ENCODE measurements at places on chromosomes 2 and 18.

DNA sequence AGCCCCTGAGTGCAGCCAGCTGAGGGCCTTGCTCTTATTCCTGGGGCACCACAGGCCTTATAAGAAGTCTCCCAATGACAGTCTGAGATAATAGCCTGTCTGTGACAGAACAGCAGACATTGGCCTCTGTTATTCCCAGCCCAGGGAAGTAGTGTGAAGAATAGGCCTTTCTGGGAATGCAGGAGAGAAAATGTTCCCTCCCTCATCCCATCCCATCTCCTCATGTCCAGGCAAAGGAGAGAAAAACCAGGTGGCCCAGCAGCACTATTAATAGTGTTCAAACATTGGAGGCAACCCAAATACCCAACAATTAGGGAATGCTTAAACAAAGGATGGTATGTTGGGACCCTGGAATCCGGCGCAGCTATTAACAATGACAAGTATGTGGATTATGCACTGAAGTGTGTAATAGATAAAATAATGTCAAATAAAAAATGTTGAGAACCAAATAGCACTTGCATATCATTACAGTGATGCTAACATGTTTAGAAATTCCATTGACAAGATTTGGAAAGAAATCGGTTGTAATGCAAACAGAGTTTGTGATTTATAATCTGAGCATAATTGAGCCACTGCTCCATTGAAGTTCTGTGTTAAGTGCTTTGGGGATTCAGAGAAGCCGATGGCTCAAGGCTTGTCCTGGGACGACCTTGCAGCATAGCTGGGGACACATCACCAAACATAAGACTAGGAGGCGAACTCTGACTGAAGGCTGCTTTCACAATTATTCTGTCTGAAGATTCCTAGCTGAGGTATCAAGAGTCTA is 69.3 kb downstream of the LBH start:
- DNase-seq, result no peak

DNA sequence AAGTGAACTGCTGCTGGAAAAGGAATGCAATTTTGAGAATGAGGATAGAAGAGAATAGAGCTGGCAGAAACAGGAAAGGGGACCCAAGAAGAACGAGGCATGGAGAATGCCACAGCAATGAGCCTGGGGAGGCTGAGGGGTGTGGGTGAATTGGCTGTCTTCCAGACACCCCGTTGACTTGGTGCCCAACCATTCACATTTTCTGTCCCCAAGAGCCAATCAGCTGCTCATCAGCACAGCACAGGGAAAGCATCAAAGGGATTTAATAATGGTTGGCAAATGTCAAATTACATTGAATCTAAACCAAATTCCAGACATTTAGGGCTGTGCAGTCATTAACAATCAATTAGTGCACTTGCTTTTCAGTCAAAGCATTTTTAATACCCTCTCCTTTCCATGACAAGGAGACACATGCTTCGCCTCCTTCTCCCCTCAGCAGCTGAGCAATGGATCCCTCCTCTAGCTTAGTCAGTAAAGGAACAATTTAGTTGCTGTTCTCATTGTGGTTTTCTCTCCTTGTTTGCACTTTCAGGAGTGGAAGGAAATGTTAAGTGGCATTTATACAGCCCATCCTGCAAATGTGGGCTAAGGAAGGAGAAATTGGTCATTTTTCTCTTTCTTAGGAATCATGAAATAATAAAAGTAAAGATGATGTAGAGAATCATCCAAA is 98.8 kb downstream of the KLF7 start:
- no peak for DNase-seq

DNA sequence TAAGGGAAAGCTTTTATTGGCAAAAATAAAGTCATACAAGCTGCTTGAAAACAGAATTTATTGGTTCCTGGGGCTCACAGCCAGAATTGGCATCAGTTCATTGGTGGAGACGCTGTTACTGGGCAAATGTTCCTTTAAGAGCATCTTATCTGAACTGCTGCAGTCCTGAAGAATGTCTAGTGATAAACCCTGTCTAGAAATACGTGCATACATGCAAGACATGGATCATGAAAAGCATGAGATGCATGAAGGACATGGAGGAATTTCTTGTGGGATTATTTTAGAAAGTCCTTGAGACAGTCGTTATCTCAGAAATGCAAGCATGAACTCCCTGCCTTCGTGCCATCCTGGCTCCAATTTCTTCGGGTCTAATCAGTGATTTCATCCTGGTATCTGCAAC is 32.5 kb upstream of the FHOD3 start:
- DNase-seq, result no peak

- DNase-seq, result no peak
Observed at GRCh38 chr18:79789901-79790890, 7.5 kb upstream of the KCNG2 start.

DNA sequence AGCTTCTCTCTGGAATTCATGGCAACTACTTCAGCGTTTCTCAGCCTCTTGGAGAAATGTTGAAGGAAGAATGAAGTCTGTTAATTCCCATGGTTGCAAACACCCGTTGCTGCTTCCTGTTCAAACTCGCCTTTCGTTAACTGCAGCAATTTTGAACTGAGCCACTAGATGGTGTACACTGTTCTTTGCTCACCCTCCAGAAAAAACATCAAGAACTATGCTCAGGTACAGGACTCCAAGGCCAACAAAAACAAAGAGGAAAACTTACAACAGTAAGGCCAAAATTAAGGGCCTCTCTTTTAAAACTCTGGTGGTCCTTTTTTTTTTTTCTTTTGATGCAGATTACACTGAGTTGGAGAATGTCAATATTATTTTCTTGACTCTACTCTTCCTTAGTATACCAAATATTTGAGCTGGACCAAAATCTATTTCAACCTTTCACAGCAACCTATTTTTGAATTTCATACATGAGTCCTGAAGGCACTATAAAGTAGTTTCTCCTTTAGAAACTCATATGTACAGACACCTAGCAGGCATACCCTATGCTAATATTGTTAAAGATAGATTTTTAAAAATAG is 58.2 kb downstream of the KLHL14 start:
- DNase-seq, result peak; percentile 32

DNA sequence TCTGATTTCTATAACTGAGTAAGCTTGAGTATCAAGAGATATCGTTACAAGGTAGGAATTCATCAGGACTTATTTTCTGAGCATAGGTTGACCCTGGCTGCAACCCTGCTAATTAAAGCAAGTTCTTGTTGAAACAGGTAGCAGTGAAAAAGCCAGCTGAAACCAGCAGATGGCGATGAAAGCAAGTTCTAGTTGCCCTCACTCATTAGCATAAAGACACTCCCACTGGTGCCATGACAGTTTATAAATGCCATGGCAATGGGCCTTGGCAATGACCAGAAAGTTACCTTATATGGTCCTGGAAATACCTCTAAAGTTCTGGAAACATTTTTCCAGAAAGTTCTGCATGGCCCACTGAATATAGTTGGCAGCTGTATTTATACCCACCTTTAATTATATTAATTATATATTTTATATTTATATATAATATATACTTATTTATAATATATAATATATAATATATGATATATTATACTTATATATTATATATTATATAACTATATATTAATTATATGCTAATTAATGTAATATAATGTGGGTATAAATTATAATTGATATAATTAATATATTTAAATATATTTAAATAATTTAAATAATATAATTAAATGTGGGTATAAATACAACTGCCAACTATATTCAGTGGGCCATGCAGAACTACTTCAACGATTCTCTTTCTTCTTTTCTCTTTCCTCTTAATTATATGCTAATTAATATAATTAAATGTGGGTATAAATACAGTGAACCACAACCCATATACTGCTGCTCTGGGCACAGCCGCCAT is 188.0 kb downstream of the CDH7 start:
- no peak for DNase-seq

Measured in activated naive CD4-positive, alpha-beta T cell treated with anti-CD3 and anti-CD28 coated beads, Interleukin-2, amount 10 ng/mL, durations not matched to agents 7 days and 5 days (primary cell).